ENCODE measurements at places on chromosomes 13 and 19.

DNA sequence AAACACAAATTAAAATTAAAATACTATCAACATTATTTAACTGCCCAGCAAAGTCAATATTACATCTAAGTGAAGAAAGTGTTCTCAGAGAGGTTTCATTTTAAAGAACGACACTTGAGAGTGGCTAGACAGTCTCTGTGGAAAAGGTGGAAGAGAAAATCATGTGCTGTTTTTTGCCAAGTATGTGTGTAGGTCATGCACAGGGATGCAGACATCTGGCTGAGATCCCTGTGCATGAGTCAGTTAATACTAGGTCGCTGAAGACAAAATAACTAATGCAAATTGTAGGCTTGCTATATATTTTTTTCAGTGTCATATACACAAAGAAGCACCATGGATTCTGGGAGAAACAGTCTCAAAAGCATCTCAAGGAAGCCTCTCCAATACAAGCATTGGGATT lies 44.3 kb upstream of the ENOX1 start:
- peak; percentile 35 for DNase-seq

- DNase-seq, result no peak
These were observed 148.9 kb downstream of the SIPA1L3 start for GRCh38 chr19:38055655-38056521.

- DNase-seq, result no peak
These were observed 25.6 kb downstream of the EPS15L1 start for GRCh38 chr19:16446108-16446723.

DNA sequence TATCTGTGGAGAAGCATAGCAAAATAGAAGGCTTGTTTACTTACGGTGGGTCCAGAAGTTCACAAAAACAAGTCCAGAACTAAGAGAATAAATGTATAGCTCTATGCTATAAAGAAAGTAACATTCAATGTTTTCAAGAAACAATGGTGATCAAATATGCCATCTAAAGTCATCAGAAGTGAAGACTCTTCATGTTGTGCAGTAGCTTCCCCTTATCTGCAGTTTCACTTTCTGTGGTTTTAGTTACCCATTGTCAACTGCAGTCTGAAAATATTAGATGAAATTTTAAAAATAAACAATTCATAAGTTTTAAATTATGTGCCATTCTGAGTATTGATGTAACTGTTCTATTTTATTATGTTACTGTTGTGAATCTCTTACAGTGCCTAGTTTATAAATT lies 72.5 kb downstream of the EDNRB start:
- DNase-seq, result no peak

- no peak for DNase-seq
These were observed 79.4 kb upstream of the ZNF507 start for GRCh38 chr19:32265995-32266394.

DNA sequence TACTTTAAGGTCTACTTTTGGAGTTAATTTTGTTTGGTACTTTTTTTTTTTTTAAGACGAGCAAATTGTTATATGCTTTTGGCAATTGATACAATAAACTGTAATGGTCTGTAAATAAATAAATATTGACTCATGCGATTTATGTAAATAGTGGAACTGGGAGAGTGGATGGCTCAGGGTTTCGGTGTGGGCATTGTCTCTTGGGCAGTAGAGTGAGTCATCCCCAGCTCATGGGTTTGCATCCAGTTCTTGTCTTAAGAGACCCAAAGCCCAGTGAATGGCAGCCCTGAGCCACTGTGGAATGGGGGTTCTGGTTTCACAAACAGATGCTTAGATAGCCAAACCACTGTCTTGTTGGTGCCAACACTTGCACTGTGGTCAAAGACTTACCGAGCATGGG lies 33.0 kb downstream of the FGF9 start:
- no peak for DNase-seq

- DNase-seq, result no peak
These were observed 6.3 kb upstream of the LILRB3 start for GRCh38 chr19:54229146-54229545.

DNA sequence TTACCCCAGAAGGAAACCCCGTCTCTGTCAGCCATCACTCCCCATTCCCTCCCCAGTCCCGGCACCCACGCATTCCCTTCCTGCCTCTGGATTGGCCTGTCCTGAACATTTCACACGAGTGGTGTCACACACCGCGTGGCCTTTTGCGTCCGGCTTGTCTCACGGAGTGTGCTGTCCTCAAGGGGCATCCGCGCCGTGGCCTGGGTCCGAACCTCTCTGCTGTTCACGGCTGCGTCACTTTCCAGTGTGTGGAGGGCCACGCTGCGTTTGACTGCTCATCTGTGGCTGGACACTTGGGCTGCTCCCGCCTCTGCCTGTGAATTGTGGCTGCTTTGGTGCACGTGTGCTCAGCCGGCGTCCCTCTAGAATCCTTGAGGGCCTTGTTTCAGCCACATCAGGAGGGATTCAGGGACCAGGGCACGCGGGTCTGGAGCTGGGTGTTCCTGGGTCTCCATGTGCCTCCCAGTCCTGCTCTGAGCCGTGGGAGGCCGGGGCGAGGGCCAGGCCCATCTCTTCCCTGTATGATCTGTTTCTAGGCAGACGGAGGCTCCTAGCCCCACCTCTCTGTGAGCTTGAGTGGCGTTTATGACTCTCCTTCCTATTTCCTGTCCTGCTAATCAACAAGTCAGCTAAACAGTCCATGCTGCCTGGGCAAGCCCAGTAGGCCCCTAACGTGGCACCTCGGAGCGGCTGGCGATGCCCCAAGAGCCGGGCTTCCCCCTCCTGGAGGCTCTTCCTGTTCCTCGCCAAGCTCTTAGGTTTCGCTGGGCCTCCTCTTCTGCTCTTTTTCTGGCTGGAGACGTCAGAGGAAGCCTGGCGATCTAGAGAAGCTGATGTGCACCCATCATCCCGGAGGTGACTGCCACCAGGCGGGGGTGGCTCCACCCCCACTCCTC lies 8.1 kb downstream of the STK11 start:
- DNase-seq, result peak; percentile 87

GRCh38 chr19:51727349-51727880 lies 3.6 kb upstream of the HAS1 start:
- peak; percentile 67 for DNase-seq

GRCh38 chr19:31313291-31314030 lies 35.8 kb downstream of the TSHZ3 start:
- no peak for DNase-seq

GRCh38 chr13:42367831-42368230 lies 95.9 kb downstream of the AKAP11 start:
- DNase-seq, result no peak

- DNase-seq, result peak; percentile 92
These were observed 19.4 kb downstream of the ACTN4 start for GRCh38 chr19:38666663-38667511.

GRCh38 chr13:19910336-19911072 lies 47.1 kb upstream of the ZMYM5 start:
- DNase-seq, result peak; percentile 53

DNA sequence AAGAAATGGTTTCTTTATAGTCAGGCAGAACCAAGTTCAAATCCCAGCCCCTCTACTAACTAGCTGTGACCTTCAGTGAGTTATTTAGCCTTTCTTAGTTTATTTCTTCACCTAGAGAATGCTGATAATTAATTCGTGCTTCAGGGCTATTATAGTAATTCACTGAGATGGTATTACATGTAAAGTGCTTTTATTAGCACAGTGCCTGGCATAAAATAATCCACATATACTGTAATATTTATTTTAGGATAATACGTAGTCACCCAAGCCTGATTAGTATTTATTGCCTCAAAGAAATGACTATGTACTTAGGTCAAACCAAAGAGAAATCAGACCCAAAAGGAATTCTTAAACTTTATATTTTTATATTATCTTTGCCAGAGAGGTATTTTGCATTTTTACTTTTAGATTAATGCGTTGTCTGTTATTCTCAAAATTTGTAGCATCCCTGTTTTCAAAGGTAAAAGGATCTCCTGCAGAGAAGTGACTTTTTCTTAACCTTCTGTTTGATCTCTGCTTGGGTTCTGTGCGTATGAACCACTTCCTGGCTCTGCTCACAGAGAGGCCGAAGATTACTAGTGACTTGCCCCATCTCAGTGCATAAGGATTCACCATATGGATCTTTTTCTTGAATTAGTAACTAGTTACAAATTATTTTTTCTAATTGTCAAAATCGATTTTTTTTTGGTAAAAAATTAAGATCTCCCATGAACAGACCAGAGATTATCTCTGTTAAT lies 19.7 kb downstream of the UBAC2 start:
- no peak for DNase-seq

- DNase-seq, result no peak
These were observed 767.4 kb downstream of the SLITRK6 start for GRCh38 chr13:85031771-85032170.

DNA sequence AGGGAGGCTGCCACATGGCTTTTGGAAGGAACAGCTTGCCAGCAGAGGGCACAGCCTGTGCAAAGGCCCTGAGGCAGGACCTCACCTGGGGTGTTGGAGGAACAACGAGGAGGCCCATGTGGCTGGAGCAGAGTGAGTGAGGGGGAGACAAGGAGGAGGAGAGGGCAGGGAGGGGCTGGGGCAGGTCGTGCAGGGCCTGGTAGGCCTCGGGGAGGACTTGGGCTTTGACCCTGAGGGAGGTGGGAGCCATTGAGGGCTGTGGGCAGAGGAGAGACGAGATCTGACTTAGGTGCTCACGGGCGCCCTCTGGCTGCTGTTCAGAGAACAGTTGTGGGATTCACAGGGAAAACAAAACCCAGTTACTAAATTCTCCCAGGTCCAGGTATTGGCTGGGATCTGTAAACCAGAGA lies 25.2 kb downstream of the ZNRF4 start:
- peak; percentile 29 for DNase-seq

DNA sequence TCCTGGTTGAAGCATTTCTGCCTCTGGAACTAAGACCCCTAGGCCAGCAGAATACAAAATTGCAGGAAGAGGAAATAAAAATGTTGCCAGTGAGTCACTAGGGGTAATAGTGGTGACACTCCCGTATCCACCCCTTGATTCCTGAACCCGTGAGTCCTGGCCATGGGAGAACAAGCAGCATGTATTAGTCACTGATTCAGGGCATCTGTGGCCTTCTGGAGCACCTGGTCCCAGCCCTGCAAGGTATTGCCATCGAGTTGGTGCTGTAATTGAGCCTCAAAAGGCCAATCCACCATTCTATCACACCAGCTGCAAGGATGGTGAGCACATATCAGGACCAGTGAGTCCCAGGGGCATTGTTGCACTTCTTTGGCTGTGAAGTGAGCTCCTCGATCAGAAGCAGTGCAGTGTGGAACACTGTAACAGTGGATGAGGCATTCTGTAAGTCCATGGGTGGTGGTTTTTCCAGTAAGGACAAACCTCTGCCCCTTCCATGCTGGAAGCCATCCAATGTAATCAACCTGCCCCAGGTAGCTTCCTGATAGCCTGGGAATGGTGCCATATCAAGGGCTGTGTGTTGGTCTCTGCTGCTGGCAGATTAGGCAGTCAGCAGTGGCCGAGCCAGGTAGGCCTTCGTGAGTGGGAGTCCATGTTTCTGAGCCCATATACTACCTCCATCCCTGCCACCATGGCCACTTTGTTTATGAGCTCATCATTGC lies 39.6 kb downstream of the C1QTNF9 start:
- DNase-seq, result no peak

DNA sequence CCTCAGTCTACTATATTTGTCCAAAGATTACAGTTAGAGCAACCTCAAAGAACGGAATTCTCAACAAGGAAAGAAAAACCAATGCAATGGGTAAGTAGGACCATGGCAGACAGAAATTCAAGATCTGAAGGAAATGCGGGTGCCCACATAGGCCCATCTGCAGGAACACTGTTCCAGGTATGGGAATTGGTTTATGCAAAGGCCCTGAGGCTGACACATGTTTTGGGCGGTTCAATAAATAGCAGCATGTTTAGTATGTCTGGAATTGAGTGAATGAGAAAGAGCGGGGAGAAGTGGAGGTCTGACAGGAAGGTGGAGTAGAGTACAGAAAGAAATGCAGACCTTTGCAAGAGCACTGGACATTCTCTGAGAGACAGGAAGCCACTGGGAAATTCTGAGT lies 164.7 kb upstream of the KLF12 start:
- DNase-seq, result no peak
